ENCODE measurements at places on chromosomes 4 and X.
A peak's percentile ranks its signal among the peaks of the same experiment; 100 is the strongest.

GRCh38 chr4:26035921-26036320 is 121.9 kb downstream of the SMIM20 start:
- DNase-seq, result no peak

DNA sequence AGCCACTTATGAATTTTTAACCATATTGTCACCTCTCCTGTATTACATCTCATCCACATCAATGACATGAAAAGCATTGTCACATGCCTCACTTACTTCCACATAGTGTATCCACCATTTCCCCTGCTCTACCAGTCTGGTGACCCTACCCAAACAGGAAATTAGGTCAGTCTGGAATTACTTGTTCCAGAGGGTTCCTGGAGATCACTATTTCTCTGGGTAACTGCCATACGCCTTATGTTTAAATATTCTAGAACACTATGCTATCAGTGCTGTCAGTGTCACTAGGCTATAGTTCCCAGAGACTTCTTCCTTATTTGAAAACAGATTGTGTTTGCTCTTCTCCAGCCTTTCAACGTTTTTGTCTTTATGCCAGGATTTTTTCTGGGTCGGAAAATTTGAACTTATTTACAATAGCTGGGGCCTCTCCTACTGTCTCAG is 15.0 kb downstream of the SRPX2 start:
- DNase-seq, result no peak

DNA sequence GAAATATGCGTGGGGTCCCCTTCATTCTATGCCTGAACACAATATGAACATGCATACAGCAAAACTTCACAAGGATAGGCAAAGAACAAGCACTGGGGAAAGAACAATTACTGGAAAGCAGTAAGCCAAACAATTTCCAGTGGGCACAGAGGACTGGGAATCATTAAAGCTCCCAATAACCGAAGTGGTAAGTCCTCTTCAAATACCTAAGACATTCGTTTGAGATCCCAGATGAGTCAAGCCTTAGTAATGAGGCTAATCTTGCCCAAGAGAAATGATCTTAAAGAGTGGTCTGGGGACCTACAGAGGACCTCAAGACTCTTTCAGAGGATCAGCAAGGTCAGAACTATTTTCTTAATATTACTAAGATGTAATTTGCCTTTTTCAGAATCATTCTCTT is 28.6 kb downstream of the ANAPC10 start:
- DNase-seq, result no peak

DNA sequence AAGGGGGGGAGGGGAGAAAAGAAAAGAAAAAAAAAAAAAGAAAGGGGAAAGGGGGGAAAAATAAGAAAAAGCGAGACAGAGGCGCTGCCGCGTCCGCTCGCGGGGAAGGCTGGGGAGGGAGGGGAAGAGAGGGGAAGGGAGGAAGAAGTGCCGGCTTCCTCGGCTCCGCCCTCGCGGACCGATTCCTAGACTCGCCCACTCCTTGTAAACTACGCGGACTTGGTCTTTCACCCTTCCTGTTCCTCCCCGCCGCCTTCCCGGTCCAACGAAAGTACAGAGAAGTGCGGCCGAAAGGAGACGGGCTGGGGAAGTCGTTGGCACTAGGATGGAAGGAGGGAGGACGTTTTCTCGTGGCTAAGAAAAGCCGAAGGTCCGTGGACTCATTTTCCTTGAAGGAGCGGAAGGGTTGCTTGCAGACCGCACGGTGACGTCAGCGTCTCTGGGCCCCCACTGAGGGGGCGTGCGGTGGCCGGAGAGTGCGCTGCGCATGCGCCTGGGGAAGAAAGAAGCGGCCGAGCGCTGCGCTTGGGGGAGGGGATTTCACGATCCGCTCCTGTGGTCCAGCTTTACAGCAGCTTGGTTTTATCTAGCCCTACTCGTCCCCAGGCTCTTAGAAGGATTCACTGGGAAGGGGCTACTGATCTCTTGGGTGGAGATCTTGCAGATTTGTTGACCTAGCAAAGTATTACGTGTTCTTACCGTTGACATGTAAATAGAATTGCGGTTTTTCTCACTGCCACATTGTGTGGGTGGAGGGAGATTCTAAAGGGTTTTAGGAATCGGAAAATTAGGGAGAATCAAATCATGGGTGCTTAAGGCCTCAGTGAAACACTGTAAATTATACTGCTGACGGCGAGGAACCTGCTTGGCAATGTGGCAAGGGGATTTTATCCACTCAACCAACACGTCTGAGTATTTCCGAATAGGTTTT is at the start of gene CCNI:
Gene CCNI (minus strand): TSS at position 121 of the 931 bp plus-strand sequence. CDS start 9,627 bp downstream, outside the sequence.
- DNase-seq, result peak; percentile 90

Measured in kidney glomerular epithelial cell (primary cell).